NCI-H1048 (cell line): ENCODE measurements at places on chromosomes 13 and 19.

- no peak for DNase-seq
These were observed 27.4 kb upstream of the SCEL start for GRCh38 chr13:77507931-77508776.

DNA sequence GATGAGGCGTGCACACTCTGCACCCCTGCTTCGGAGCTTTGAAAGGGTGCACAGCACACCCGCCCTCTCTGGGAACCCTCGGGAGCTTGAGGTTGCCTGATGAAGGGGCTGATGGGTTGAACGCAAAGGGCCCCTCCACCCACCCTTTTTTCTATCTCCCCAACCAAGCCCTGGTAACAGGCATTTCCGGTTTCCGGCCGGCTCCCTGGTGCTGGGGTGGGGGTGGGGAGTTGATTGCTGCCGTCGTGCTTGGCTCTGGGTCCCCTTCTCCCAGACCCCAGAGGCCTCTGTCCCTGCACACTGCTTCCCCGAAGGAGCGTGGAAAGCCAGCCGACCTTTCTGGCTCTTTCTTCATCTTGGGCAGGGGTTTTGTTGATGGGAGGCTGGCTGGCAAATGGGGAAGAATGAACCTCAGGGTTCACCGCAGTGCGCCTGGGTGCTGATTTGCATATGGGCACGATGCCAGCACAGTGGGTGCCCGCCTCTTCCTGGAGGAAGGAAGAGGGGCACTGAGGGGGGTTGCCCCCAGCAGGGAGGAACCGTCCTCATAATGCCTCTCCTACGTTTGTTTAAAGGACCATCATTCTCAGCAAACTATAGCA is 29.1 kb downstream of the VAV1 start:
- no peak for DNase-seq

GRCh38 chr13:49997955-49998354 is 1.1 kb downstream of the TRIM13 start:
- DNase-seq, result no peak

GRCh38 chr19:13806728-13807127 is 11.5 kb downstream of the ZSWIM4 start:
- DNase-seq, result no peak

DNA sequence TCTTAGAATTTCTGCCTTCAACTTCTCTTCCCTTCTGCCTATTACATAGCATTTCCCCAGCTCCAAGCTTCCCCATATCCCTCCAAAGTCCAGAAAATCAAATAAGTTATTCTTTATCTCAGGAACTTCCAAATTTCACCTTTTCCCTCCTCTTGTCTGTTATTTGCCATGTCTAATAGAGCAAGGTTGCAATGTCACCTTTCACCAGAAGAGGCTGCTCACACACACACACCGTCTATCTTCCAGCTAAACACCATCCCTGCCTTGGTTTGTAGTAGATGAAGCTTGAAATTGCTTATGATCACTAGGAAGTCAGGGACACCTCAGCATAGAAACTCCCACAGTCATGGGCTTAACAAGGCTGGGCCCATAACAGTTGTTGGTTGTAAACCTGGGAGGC is 48.4 kb downstream of the ZNRF4 start:
- DNase-seq, result no peak

DNA sequence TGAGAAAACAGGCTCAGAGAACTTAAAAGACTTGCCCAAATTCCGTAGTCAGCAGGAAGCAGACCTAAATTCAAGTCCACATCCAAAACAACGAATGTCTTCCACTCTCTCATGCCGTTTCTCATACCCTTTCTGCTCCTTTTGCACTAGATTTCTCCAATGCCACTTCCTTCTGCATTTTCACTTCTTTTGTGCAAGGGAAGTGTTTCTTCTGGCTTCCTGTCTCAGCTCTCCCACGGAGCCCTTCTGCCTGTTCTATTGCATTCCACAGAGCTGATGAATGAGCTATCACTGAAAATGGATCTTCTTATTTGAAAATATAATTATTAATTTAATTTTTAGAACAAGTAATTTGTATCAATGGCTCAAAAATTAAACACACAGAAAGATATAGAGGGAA is 56.1 kb upstream of the STK24 start:
- DNase-seq, result no peak

- no peak for DNase-seq
These were observed 7.7 kb downstream of the SCGB2B2 start for GRCh38 chr19:34669305-34669704.

DNA sequence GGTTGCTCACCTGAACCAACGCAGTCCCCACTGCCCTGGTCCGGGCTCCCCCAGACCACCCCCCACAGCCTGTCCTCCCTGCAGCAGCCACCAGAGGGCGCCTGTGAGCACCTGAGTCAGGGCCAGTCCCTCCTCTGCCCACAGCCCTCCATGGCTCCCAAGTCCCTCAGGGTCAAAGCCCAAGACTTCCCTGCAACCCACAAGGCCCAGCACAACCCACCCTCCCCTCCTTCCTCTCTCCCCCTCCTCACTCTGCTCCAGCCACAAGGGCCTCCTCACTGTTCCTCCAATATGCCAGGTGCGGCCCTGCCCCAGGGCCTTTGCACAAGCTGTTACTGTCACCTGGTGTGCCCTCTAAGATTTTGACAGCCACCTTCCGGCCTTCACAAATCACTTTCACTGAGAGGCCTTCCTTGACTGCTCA is 10.9 kb downstream of the GNA15 start:
- no peak for DNase-seq

DNA sequence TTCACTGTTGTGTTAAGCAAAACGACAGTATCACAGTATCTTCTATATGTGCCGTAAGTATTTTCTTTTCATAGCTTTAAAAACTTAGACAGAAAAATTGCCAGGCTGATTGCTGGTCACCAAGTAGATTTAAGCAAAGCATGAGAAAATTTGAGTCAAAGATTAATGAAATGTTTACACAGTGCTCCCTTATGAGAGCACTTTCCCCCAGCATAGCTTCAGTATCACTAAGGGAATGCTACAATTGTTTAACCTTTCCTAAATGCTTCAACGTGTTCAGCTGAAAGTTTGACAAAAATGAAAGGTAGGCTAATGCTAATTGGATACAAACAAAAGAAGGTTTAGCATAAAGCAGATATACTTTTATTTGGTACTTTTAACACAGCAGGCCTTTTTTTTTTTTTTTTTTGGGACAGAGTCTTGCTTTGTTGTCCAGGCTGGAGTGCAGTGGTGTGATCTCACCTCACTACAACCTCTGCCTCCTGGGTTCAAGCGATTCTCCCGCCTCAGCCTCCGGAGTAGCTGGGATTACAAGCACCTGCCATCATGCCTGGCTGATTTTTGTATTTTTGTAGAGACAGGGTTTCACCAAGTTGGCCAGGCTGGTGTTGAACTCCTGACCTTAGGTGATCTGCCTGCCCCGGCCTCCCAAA is 23.4 kb downstream of the PCCA start:
- no peak for DNase-seq

DNA sequence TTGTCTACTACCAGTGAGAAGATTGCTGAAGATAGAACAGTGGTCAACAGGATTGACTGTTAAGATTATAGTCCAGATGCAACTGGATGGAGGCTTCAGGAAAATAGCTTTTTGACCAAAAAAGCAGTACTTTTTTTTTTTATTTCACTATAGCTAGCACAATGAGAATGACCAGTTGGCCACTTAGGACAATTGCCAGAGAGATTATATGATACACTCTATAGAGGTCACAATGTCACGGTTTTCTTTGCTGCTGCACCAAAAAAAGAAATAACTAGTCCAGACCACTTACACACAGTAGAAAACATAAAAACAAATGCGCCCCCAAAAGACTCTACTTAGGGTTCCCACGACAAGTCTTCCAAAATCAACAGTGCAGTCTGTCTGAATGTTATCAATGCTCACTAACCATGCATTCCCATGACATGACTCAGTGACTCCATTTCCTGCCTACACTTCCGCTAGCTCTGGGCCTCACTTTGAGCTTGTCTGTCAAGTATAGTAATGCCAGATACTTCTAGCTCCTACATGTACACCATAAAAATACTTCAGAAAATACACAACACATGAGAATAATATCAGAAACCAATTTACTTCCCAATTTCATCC is 209.1 kb upstream of the STARD13 start:
- DNase-seq, result no peak

GRCh38 chr19:17079710-17080439 is 4.3 kb downstream of the MYO9B start:
- DNase-seq, result no peak

GRCh38 chr19:45828523-45828922 is 13.4 kb upstream of the RSPH6A start:
- no peak for DNase-seq

DNA sequence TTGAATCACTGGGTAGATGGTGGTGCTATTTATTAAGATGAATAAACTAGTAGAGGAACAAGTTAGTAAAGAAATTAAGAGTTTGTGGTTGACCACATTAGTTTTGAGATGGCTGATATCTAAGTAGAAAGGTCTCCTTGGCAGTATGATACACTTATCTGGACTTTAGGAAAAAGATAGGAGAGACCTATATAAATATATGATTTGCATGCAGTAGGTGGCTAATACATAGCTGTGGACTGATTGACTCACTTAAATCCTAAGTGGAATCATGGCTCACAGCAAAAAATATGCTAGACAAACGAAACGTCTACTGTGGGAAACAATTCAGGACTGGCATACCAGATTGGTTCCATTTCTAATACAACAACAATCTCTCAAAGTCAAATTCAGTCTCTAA is 92.0 kb downstream of the CAB39L start:
- DNase-seq, result no peak

GRCh38 chr13:45333977-45334922 is 6.7 kb downstream of the TPT1 start:
- no peak for DNase-seq

GRCh38 chr19:835210-835810 is 5.5 kb upstream of the PRTN3 start:
- DNase-seq, result no peak

GRCh38 chr19:1409204-1410005 is 2.0 kb downstream of the DAZAP1 start:
- no peak for DNase-seq

GRCh38 chr13:108185223-108185622 is 30.1 kb downstream of the LIG4 start:
- DNase-seq, result no peak

- no peak for DNase-seq
These were observed 30.2 kb downstream of the ING1 start for GRCh38 chr13:110743687-110744086.

- DNase-seq, result no peak
These were observed 460.5 kb downstream of the COG6 start for GRCh38 chr13:40116008-40116407.

- no peak for DNase-seq
These were observed 62.4 kb downstream of the TEX29 start for GRCh38 chr13:111382877-111383276.

DNA sequence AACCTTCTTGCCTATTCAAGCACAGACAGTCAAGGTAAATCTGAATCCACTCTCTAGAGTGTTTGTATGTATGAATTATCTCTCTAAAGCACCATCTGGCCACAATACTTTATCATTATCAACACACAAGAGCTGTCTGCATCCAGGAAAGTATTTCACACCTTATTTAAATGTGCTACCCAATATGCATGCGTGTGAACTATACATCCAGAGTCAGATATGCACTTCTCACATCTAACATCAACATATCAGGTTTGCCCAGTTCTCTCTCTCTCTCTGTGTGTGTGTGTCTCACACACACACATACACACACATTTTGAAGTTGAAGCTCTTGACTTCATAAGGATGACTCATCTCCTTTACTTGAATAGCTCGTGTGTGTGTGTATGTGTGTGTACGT is 697.5 kb upstream of the PCDH20 start:
- DNase-seq, result no peak

GRCh38 chr13:74755065-74755464 is 620.9 kb upstream of the KLF12 start:
- no peak for DNase-seq

DNA sequence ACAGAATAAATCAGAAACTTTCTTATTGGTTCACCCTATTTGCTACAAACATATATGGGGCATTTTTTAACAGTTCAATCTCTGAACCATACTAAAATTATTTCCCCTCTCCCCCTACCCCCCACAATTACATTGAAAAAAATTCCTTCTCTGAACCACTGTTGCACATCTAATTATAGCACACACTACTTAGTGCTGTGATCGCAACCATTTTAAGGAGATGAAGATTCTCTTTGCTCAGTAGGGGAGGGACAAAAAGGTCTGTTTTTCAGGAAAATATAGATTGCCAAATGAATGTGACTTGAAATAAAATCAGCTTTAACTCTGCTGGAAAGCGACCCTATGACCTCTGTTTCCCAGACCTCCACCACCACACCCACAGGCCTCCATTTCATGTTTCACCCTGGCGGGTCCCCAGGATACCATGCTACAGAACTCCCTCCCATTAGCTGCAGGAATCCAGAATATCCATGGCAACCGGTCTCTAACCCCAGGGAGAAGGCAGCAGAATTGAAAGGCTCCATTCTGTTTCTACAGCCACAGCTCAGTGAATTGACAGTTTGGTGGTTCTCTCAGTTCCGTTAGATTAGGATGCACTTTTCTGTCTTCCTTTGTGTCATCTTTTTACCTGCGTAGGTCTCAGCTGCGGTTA is 286.3 kb downstream of the TBC1D4 start:
- DNase-seq, result no peak

DNA sequence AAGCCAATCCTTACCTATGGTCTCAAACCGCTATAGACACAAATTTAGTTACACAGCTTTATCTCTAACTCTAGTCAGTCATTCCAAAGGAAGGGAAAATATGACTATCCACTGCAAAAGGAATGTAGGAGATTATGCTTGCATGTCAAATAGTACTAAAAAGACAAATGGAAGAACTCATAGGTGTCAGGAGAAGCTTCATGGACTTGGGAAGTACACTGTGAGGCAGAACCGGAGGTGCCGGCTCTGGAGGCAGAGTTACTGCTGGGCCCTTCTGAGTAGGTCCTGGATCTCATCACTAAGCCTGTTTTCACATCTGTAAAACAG is 97.5 kb downstream of the FOXO1 start:
- DNase-seq, result no peak

- no peak for DNase-seq
These were observed 292.7 kb downstream of the SUCLA2 start for GRCh38 chr13:47708386-47708785.

GRCh38 chr19:8017808-8018207 is 12.4 kb upstream of the ELAVL1 start:
- DNase-seq, result no peak

GRCh38 chr13:90070837-90071525 is 1276.5 kb upstream of the MIR17HG start:
- DNase-seq, result no peak

DNA sequence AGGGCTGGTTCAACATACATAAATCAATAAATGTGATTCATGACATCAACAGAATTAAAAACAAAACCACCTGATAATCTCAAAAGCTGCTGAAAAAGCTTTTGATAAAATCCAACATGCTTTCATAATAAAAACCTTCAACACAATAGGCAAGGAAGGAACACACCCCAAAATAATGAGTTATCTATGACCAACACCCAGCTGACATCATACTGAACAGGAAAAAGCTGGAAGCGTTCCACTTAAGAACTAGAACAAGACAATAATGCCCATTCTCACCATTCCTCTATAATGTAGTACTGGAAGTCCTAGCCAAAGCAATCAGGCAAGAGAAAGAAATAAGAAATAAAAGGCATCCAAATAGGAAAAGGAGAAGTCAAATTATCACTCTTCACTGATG is 116.2 kb upstream of the FREM2 start:
- DNase-seq, result no peak

GRCh38 chr19:46478356-46478986 is 7.1 kb upstream of the PNMA8A start:
- no peak for DNase-seq
